Panc1 (cell line): ENCODE measurements at places on chromosomes 1 and 21.

DNA sequence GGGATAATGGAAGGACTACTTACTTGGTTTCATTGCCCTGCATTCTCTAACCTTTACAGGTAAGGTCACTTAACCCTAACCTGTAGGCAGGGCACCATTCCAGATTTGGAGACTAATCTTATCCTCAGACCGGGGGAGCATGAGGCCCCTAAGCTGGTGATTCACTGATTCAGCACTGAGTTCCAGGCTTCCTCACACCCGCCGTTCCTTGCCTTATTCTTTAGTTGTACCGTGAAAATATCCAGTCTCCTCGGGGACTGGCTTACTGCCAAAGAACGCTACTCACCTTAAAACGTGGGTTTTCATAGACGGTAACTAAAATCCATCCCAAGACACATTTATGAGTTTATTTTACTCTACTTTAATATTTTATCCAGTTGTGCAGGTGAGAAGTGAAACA is 44.3 kb upstream of the COL24A1 start:
- DNase-seq: no peak

GRCh38 chr1:184462155-184462554 is 75.3 kb downstream of the C1orf21 start:
- no peak for DNase-seq

DNA sequence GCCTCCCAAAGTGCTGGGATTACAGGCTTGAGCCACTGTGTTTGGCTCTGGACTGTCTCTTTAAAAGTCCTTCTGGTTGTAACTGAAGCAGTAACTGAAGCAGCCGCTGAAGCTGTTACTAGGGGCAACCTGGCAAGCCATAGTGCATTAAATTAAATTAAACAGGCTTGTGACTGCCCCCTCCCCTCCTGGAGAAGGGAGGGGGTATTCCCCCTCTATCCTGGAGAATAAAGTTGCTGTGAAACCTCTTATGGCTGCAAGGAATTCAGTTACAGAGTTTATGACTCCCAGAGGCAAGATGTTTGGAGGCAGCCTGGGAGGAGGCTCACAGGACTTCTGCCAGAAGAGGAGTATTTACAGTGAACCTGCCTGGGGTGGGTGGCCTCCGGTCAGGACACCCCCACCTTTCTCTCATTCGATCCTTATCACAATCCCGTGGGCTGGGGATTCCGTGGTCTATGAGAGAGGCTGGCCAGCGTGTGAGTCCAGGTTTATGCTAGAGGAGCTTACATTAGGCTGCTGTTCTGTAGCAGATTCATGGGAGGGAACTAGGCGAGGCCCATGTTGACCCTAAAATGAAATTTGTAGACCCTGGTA is 8.3 kb downstream of the TTC22 start:
- DNase-seq: no peak

- no peak for DNase-seq
These were observed 58.9 kb upstream of the TRABD2B start for GRCh38 chr1:48055876-48056764.

- DNase-seq: no peak
These were observed 387.6 kb downstream of the LTN1 start for GRCh38 chr21:28604946-28605537.

- DNase-seq: no peak
These were observed 229.6 kb upstream of the JUN start for GRCh38 chr1:59013276-59013927.

- no peak for DNase-seq
These were observed 12.6 kb upstream of the MAPKAPK2 start for GRCh38 chr1:206672011-206672688.

- DNase-seq: no peak
These were observed 64.2 kb downstream of the HLX start for GRCh38 chr1:220943319-220943996.

GRCh38 chr1:153745417-153745816 is 17.6 kb downstream of the INTS3 start:
- no peak for DNase-seq

DNA sequence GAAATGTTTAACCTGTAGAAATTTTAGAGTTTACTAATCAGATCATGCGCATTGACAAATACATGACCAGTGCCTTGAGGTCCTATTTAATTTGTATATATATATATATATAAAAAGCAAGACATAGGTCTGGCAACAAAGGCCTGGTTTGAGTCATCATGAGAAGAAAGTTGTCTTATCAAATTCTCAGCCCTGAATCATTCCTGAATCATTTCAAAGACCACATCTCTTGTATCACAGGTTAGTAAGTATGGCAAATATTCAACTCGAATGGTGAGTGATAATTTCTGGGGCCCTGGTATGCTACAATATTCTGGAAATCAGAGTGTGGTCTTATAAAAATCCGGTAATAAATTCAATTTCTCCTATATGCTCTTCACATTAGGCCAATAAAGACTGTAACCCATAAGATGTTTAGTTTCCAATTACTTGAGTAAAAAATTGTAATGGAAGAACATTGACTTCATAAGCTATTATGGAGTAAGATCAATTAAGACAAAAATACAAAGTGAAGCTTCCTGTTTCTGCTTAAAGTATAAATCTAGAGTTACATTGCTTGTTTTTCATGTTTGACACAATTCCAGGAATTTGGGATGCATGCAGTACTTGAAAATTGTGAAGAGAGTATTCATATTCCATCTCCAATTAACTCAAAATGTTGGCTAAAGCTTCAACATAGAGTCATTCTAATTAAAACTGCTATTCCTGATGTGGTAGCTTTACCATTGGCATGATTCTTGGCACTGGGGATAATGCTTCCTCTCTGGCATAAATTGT is 309.4 kb downstream of the BRINP3 start:
- DNase-seq: no peak

GRCh38 chr21:29376556-29376955 is 77.8 kb downstream of the BACH1 start:
- DNase-seq: no peak

- DNase-seq: no peak
These were observed 6.3 kb upstream of the TTLL10 start for GRCh38 chr1:1167398-1167821.

GRCh38 chr1:191049781-191050180 is 572.1 kb upstream of the BRINP3 start:
- DNase-seq: no peak

DNA sequence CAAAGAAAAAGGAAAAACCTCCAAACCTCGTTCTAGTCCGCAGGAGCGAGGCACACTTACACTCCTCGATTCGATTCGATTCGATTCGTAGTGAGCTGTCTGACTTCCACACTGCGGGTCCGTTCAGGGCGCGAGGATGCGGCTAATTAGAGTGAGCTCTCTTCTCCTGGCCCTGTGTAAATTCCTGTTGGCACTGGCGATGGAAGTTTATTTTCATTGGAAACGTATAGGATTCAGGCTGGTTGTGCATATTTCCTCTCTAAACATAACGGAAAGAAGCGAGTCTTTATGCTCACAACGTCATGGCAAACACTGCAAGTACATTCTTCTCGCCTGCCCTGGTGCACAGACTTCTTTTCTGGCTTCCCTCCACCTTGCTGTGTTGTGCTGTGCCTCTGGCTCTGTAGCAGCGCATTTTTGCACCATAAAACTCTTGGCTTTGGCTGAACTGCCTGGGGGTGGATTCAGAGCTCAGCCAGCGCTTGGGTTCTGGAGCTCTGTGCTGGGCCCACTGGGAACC is 2.7 kb downstream of the HUNK start:
- DNase-seq: no peak

DNA sequence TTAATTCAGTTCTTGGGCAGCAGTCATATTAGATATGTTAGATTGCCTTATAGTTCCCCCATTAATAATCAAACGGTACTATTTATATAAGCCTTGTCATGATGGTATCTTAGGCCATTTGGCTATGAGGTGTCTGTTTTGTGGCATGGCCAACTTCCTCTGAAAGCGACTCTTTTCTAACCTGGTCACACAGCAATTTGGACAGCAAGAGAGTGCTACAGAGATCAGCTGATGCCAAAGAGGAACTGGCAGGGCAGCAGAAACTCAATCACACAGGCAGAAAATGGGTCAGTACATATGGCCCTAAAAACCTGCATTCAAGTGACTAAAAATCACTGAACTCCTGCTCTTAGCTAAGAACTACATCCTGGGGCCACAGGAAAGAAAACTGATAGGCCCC is 13.4 kb upstream of the MUTYH start:
- DNase-seq: no peak

- no peak for DNase-seq
These were observed 41.0 kb downstream of the ITPKB start for GRCh38 chr1:226697929-226698544.

GRCh38 chr1:115089420-115090185 is at the start of gene TSPAN2:
TSS of gene TSPAN2 (minus strand) at chr1:115089503. CDS start at chr1:115089432, 71 bp downstream.
- no peak for DNase-seq

DNA sequence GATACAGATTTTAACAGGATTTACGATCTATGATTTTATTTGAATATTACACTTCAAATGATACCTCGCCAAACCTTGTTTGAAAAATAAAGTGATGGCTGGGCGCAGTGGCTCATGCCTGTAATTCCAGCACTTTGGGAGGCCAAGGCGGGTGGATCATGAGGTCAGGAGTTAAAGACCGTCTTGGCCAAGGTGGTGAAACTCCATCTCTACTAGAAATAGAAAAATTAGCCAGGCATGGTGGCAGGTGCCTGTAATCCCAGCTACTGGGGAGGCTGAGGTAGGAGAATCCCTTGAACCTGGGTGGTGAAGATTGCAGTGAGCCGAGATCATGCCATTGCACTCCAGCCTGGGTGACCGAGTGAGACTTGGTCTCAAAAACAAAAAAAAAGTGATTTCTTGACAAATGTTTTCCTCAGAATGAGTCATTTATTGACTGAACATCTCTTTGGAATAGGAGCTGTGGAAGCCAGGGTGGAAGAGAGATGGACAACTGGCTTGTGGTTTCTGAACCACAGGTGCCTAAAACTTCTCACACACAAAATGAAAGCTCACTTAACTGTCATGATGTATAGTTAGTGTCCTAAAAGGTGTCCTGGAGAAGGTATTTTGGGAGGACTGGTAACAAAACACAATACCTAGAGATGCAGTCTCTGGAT is 11.9 kb downstream of the PKNOX1 start:
- no peak for DNase-seq

DNA sequence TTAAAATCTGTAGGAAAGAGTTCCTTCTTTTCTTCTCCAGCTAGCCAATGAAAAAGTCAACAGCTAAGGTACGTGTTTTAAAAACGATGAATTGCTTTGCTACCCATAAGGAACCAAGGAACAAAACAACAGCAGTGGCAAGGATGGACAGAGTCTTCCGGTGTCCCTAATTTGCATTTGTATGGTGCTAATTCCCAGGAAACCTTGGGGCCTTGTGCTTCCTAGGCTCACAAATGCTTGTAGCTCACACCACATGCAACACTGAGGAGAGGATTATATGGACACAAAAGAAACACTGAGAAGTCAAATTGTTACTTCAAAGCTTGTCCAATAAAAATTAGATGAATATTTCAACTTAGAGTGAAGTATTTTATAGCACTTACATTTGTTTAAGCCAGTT is 1.8 kb upstream of the PGBD5 start:
- DNase-seq: no peak

DNA sequence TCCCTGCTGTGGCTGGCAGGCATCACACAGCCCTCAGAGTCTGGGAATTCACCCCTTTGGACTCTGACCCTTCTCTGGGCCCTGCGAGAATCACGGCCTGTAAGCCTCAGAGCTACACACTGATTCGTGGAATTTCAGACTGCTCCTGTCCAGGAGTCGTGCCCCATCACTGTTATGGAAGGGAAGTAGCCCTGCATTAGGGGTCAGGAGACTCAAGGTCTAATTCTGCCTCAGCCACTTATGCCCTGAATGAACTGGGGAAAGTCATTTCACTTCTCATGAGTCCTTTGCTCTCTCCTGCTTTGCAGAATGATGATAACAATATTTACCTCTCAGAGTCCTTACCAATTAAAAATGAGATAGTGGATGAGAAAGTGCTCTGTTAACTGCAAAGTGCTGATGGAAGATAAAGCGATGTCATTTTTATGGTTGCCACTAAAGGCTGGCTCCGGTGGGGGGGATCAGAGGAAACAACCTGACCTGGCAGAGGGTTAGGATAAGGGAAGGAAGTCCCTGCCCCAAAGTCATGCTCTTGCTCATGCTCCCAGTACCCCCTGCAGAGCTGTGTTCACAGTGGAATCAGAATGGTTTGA is 148.6 kb upstream of the CD34 start:
- no peak for DNase-seq

DNA sequence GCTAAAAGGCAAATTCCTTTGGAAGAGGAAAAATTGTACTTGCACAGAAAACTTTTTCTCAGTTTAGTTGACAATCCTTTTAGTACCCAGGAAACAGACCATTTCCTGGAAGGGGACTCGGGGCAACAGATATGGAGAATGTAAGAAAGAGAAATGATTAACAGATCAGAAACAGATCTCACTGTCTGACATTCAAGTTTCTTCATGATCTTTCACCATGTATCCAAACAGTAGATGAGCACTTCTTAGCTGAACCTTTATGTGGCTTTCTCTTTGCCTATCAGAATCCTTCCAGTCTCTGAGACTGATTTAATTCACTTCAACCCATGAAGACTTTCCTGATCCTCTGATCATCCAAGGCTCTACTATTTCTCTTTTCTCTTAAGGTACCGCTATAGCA is 2.7 kb downstream of the TTLL7 start:
- no peak for DNase-seq

GRCh38 chr1:54289712-54290233 is 89.8 kb downstream of the MRPL37 start:
- DNase-seq: no peak

GRCh38 chr1:25031966-25032667 is 102.0 kb upstream of the RUNX3 start:
- no peak for DNase-seq

- no peak for DNase-seq
These were observed 18.1 kb upstream of the LBR start for GRCh38 chr1:225445639-225446594.

DNA sequence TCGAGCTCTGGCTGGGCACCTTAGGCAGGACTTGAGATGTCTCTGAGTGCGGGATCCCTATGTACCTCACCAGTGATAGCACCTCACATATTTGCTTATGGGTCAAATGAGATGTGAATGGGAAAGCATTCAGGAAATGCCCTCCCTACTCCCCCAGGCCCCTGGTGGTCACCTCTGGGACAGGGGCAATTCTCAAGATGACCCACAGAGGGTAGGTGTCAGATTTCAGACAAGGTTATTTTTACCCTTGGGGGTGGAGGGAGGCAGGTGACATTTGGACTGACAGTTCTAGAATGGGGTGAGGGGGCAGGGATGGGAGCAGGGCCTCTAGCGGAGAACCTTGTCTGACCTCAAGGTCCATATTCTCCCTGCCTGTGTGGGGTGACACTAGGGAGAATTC is 27.1 kb downstream of the ACOT11 start:
- no peak for DNase-seq

DNA sequence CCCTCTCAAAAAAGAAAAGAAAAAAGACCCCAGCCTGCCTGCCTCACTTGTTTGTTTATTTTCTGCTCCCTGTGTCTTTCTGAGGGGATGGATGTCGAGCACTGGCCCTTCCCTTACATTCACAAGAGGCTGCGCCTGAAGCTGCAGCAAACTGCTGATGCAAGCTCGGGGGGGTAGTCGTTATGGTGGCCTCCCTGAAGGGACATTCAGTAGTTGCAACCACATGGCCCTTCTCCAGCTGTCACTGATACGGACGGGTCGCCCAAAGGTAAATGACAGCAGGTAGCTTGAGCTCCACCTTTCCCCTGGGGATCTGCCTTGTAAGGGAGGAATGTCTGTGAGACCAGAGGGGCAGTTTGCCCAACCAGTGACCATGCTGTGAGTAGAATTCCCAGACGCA is 17.7 kb downstream of the PLEKHM2 start:
- DNase-seq: no peak

- no peak for DNase-seq
These were observed 5.4 kb upstream of the TDRD5 start for GRCh38 chr1:179586107-179586823.

GRCh38 chr1:247241691-247242090 is 14.2 kb upstream of the VN1R5 start:
- DNase-seq: no peak

- DNase-seq: no peak
These were observed 157.1 kb upstream of the SYT6 start for GRCh38 chr1:114310695-114311271.
